ENCODE measurements at places on chromosomes 5 and 9.

- no peak for DNase-seq
Measured at GRCh38 chr5:142506756-142507155, 179.1 kb downstream of the FGF1 start.

DNA sequence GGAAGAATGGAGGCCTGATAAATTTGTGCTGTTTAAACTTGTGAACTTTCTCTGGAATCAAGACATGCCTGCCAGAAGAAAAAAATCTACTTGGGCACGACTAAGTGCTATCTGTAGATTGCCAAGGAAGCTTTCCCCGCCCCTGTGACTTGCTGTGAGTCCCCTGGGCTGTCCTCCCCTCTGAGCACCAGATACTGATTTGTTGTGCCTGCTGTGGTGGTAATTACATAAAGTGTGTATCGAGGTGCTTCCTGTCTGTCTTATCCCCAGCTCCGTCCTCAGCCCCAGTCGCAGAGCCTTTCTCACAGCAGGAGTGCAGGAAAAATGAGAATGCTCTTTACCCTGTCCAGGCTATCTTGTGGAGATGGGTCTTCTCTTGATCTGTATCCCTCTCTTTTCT, 53.9 kb downstream of the TRIO start:
- no peak for DNase-seq

DNA sequence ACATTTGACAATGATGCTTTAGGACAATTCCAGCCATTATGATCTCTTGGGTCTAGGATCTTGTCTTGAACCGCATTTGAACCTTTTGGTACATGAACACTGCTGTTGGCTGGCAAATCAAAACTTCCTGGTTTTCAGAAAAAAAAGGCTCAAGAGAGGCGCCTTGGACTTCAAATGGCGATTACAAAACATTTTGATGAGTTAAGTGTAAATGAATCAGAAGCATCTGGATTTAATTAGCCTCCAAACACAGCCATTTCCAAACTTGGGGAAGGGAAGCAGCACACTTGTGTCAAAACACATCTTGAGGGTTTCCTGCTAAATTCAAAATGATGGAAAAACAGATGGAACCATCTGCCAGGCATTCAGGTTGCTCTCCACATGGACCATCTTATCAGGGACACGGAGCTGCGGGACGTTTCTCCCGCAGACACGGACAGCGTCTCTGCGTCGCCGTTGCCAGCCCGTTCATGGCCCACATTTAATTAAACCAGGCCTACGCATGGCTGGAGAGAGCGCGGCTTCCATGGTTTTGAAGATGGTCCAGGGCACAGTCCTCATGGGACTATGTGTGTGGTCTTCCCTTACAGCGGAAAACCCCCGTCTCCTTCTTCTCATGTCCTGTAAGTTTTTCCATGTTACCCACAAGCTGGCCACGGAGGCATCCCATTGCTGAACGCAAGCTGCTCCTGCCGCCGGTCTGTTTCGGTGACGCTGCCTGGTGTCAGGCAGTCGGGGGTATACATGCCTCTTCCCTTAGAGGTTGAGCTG, 55.8 kb upstream of the PTCH1 start:
- DNase-seq: no peak

- DNase-seq: no peak
Measured at GRCh38 chr5:79547982-79548381, 34.0 kb upstream of the HOMER1 start.

- no peak for DNase-seq
Measured at GRCh38 chr9:91848146-91848545, 101.9 kb downstream of the ROR2 start.

DNA sequence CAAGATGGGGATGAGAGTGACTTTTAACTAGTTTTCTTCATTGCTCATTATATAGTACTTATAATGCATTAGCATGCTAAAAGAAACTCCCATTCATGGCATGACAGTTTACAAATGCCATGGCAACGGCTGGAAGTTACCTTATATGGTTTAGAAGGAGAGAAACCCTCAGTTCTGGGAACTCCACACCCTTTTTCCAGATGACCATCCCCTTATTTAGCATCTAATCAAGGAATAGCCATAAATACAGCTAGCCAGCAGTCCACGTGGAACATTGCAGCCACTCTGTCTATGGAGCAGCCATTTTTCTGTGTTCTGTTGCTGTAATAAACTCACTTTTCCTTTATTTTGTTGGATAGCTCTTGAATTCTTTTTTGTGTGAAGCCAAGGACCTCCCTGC, 1137.8 kb downstream of the CDH18 start:
- DNase-seq: no peak

DNA sequence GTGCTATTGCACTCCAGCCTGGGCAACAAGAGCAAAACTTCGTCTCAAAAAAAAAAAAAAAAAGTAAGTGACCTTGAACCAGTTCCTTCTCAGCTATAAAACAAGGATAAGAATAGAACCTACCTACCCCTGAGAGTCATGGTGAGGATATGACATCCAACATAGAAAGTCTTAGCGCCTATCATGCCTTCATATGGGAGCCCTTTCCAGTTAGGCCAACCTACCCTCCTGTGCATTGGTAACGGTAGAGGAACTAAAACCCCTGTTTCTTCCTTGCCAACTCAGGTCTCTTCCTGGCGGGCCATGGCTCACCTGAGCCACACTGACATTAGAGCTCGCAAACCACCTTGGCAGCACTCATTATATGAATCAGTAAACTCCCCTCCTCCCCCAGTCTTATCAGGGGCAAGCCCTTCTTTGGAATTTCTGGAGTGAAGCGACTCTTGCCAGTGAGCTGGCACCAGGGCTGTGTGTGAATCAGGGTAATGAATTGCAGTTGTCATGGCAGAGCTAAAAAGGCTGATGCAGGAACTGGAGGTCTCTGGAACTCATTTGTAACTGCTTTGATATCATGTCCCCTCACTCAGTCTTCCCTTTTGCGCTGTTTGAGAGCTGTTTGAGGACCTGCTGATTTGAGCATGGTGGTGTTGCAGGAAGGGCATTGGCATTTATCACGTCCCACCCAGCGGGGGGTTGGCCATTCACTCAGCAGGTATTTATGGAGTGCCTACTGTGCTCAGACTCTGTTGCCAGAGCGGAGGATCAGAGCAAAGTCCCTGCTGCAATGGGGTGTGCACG, 10.3 kb downstream of the WWC1 start:
- DNase-seq: peak; percentile 41

DNA sequence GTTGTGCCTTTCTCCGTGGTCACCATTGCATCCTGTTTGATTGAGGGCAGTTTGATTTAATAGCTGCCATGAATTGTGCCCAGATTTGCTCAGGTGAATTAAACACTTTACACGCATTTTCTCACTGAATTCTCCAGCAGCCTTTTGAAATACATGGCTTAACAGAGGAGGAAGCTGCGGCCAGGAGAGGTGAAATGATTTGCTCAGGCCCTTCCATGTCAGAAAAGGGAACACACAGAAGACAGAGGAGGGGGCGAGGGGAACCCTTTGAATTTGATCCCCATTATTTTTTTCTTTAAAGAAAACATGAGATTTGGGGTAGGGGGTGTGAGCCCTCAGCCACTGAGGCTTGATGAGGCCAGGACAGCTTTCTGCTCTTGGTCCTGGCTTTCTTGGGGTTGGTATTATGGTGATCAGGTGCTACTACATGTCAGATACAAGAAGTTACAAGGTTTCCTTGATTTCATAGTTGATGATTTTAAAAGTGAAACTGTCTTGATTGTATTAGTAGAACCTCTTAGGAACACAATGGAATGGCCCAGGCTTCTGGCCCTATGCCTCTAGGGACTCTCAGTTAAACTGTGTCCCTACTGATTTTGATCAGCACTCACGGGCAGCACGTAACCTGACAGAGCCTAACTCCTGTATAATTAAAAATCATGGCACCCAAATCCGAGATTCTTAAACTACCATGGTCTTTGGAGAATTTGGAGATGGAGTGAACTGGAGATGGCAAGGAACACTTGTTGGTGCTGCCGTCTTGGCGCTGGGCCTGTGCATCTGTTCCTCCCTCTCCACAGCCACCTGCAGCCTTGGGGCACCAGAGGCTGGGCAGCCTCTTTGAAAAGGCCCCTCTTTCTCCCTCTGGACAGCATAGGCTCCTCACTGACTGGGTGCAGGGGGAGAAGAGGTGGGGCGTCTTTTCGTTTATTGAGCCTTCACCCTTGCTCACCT, 107.9 kb downstream of the TRIO start:
- no peak for DNase-seq

DNA sequence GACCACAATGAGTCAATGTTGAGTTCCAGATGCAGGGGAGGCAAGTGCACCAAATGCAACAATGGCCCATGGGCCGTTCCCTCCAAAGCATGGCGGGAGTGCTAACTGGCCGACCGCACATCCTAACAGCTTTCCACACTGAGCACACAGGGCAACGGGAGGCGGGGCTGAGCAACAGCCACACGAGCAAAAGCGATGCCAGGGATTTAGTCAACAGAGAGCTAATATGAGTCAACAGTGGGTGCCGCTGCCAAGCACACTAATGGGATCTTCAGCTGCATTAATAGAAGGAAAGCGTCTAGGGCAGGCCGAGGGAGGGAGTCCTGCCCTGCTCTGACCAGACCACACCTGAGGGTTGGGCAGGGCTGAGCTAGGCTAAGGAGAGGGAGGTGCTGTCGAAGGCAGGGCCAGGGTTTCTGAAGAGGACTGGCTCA, 4.6 kb downstream of the EPB41L4B start:
- DNase-seq: peak; percentile 94

GRCh38 chr5:172049226-172049796, 42.9 kb upstream of the FBXW11 start:
- no peak for DNase-seq

GRCh38 chr5:159792180-159792579, 124.1 kb upstream of the ADRA1B start:
- no peak for DNase-seq

DNA sequence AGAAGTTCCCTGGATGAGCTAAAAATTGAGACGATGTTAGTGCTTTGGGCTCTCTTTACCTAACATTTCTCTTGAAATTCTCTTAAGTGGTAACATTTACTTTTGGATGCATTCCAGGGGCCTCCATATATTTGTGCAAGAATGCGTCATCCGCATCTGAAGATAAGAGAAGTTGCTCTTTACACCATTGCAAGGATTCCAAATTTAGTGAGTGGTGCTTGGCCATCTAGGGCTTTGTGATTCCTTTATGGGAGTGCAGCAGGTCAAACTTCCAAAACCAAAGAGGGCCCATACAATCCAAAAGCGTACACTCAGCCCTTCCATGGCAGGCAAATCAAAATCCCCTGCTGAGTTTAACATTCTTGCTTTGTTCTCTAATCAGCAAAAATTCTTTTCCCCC, 102.0 kb upstream of the DMAC1 start:
- DNase-seq: no peak

DNA sequence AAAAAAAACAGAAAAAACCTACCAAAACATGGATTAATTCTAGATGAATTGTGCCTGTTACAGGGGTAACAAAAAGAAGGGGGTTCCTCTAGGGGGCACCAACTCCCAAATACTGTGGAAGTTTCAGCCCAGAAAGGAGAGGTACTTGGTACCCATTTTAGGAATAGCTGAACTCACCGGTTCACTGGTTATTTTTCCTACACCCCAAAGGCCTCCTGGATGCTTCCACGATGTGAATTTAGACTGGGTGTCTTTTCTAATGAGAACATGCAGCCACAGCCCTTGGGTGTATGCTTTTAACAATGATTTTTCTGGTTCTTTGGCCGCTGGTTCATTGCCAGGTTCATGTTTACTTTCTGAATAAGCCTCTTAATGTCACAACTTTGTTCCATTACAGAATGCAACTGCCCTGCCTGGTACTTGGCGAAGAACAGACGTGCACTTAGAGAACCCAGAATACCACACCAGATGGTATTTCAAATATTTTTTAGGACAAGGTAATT, 46.7 kb downstream of the GARNL3 start:
- no peak for DNase-seq

- no peak for DNase-seq
Measured at GRCh38 chr5:172143875-172144274, 44.1 kb downstream of the STK10 start.

DNA sequence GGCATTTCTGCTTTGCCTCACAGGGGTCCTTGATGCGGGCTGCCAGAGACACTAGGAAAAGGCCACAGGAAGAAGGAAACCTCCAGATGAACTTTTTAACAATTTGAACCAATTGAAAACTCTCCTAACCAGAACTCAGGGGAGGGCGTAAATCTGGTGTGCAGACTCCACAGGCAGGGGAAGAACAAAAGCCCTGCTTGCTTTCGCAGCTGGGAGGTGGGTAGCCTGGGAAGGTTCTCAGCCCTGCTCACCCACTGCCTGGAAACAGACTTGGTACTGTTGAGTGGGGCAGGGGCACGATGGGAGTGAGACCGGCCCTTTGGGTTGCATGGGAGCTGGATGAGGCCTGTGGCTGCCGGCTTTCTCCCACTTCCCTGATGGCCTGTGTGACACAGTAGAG, 237.8 kb upstream of the TLE4 start:
- DNase-seq: no peak

- DNase-seq: no peak
Measured at GRCh38 chr5:173247041-173247440, 12.0 kb upstream of the NKX2-5 start.

GRCh38 chr9:5388026-5388819, 48.5 kb upstream of the RLN1 start:
- DNase-seq: no peak

GRCh38 chr9:22580788-22581187, 134.2 kb downstream of the DMRTA1 start:
- no peak for DNase-seq

- DNase-seq: no peak
Measured at GRCh38 chr9:27194401-27195091, 85.5 kb downstream of the TEK start.

DNA sequence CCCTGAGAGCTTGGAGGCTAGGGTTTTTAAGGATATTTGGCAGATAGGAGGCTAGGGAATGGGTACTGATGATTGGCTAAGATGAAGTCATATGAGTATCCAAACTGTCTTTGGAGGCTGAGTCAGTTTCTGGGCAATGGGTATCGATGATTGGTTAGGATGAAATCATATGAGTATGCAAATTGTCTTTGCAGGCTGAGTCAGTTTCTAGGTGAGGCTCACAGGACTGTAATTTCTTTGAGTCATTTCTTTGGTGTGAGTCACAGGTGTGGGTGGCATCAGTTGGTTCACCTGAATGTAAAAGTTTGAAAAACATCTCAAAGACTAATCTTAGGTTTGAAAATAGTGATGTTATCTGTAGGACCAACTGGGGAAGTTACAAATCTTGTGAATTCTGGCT, 1068.0 kb downstream of the NR2F1-AS1 start:
- no peak for DNase-seq

GRCh38 chr9:12915366-12915954, 140.6 kb downstream of the LURAP1L start:
- no peak for DNase-seq

DNA sequence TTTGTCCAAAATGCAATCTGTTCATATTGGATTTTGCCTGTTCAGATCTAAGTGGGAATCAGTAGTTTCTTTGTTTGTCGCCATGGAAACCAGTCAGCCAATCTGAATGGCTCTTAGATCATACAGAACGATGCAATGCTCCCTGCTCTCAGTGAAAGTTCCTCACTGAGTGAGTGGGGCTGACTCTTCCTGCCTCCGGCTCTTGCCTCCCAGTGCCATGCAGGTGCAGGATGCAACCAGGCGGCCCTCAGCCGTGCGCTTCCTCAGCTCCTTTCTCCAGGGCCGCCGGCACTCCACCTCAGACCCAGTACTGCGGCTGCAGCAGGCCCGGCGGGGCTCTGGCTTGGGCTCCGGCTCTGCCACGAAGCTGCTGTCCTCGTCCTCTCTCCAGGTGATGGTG, at the start of gene PTPDC1:
PTPDC1 (plus strand) TSS at position 151 of the 400 bp plus-strand sequence; CDS start at position 218, 67 bp downstream.
- no peak for DNase-seq

GRCh38 chr9:8725635-8726034, 926.1 kb upstream of the DMAC1 start:
- no peak for DNase-seq

GRCh38 chr9:128992995-128993394, 35.1 kb downstream of the SH3GLB2 start:
- DNase-seq: peak; percentile 11
